SIG-M5 (cell line): ENCODE measurements at places on chromosomes 1 and 21.

GRCh38 chr21:21457077-21457476 lies 458.9 kb downstream of the NCAM2 start:
- no peak for DNase-seq

- DNase-seq, result no peak
Observed at GRCh38 chr1:80048716-80049115, 1042.2 kb upstream of the ADGRL4 start.

DNA sequence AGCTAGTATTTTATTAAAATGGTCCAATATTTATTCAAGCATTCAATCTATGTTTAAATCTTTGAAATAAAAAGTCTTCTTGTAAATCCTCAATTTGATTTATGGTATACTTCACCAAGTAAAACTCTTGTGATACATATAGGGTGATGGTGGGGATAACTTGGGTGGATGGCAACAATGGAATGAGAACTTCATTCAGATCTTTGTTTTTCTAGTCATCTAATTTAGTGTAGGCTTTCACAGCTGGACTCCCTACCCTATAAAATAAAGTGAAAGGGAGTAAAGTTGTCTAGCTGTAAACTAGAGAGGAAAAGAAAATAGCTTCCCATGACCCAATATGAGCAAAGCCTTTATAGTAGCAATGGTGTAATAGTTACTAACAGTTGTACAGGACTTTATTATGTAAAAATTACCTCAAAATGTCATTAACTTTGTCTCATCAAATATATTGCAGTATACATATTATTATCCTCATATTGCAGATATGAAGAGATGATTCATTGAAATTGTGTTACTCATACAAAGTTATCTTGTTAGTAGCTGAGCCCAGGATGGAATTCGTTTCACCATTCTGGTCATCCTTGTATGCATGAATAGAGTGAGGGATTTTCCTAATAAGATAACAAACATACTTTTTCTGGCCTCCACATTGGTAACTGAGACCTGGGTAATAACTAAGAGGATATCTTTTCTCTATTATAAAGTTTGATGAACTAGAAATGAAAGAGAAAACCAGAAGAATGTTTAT lies 1377.7 kb upstream of the ADGRL4 start:
- DNase-seq, result no peak

- DNase-seq, result no peak
Observed at GRCh38 chr1:25049190-25049589, 119.1 kb upstream of the RUNX3 start.

DNA sequence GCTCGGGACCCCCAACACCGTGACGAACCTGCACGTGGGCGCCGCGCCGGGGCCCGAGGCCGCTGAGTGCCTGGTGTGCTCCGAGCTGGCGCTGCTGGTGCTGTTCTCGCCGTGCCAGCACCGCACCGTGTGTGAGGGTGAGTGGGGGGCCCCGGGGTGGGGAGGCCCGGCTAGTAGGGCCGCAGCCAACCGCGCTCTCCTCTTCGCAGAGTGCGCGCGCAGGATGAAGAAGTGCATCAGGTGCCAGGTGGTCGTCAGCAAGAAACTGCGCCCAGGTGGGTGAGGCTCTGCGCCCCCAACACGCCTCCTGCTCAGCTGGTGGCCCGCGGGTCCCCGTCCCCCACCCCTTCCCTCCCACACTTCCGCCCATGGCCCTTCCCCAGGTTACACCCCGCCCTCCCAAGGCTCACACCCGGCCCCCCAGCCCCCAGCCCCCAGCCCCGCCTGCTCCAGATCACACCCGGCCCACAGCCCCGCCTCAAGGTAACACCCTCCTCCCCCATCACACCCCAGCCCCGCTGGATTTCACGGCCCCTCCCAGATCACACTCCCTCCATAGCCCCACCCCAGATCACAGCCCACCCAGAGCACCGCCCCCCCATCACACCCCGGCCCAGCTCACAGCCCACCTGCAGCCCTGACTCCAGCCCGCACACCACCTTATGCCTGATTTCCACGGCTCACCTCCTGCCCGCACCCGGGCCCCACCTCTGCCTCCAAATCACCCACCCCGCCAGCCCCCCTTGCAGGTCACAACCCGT lies 2.4 kb upstream of the MMP23B start:
- DNase-seq, result no peak
